Kidney capillary endothelial cell (primary cell): ENCODE measurements at places on chromosomes 5 and 9.

- no peak for DNase-seq
Measured at GRCh38 chr5:1925111-1926070, 42.7 kb upstream of the IRX4 start.

GRCh38 chr5:31682025-31682424, 43.1 kb downstream of the PDZD2 start:
- no peak for DNase-seq

DNA sequence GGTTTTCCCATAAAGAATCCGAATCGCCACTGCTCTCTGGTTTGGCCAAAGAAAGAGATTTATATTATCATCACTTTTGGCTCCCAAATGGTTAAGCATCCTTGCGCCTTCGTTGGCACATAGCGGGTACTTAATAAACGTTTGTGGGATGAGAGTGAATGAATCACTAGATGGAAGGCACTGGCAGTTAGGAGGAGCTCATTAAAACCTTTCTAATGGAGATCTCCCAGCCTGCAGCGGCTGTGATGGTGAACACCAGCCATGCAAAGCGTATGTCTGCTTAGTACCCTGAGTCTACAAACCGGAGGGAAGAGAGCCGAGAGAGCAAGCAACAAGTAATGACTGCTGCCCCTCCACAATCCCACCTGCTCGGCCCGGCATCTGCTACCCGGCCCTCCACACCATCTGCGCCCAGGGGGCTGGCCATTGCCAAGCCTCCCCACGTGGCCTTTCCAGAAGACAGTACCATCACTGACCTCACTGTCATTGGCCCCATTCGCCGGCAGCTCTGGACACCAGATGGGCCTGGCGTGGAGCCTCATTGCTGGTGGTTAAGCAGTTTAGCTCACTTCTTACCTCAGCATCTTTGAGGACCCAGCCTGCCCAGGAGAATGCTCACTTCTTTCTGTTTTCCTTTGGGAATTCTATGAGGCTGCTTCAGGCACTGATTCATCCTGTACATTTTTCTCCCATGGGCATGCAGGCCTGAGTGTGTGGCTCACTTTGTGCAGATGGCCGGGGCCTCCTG, 39.3 kb upstream of the ANKRD33B start:
- DNase-seq: no peak

DNA sequence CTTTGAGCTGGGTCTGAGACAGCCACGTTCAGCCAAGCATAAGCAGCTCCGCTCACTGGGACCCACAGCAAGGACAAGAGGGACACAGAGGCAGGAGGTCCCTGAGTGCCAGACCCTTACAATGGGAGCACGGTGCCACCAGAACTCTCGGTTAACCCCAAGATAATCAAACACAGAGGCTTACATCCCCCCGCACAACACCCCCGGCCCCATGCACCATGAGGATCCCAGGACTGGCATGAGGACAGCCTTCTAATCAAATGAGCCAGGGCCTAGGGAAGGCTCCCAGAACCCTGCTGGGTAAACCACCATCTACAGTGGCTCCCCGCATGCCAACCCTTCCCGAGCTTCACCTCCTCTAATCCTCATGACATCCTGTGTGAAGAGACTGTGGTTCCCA, 7.4 kb downstream of the GFPT2 start:
- no peak for DNase-seq
